ENCODE measurements at places on chromosomes 5 and 9.

DNA sequence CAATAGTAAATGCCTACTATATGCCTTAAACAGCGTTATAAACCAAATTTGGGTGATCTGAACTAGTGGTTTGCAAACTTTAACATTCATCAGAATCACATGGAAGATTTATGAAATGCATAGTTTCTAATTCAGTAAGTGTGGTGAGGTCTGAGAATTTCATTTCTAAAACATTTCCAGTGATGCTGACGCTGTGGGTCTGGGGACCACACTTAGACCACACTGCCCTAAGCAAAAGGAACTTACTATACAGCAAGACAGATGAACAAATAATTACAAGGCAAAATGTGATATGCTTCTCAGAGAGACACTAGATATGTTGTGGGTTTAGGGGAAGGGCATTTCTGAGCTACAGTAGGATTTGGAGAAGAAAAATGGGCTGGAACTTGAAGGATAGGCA is 72.6 kb downstream of the OXCT1 start:
- no peak for DNase-seq

DNA sequence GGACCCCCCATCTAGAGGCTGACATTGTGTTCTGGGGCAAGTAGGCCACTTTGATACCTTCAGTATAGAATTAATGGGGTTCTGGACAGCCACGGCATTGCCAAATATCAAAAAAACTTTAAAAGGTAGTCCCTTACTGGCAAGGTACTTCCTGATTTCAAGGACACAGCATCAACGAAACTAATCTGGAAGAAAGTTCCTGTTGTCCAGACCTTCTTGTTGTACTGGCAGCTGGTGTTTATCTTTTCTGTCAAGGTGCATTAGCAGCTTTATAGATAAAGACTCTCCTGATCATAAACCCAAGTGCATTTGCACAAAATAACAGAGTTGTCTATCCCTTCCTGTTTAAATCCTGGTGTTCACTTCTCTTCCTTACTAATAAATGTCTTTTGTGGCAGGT is 23.7 kb upstream of the GOLGA1 start:
- no peak for DNase-seq

DNA sequence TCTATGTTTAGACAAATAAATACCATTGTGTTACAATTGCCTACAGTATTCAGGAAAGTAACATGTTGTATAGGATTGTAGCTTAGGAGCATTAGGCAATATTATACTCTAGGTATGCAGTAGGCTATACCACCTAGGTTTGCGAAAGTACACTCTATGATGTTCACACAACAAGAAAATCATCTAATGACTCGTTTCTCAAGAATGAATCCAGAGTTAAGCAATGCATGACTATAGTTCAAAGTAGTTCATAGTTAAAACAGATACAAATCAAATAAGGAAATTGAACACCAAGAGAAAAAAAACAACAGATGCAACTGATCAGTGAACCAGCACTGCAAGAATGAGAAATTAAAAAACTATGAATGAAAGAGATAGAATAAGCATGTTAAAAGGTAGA is 27.6 kb upstream of the ABLIM3 start:
- no peak for DNase-seq

GRCh38 chr5:9468060-9468388 is 77.9 kb downstream of the SEMA5A start:
- no peak for DNase-seq

GRCh38 chr5:15799014-15799413 is 299.0 kb downstream of the FBXL7 start:
- DNase-seq: peak; percentile 23

- DNase-seq: no peak
Measured at GRCh38 chr9:17082343-17083064, 52.3 kb upstream of the CNTLN start.

Measured in NCI-H510A treated with DMSO at 0.1 percent for 48 hours (cell line).